ENCODE measurements at places on chromosomes 16 and 17.

DNA sequence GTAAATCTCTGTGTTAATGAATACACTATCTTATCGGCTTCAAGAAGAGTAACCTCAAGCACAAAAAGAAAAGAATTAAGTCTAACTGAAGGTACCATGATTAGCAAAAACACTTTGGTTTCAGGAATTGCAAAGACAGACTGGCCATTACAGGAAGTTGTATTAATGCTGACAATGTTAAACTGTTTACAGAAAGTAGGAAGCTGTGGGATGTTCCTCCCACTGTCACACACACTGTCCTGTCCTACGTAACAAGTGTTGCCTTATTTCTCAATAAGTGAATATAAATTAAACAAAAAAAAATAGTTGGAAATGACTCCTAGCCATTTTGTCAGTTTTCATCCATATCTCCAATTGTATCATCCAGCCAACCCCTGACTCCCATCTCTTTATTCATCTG, 8.6 kb downstream of the GNA13 start:
- no peak for DNase-seq

DNA sequence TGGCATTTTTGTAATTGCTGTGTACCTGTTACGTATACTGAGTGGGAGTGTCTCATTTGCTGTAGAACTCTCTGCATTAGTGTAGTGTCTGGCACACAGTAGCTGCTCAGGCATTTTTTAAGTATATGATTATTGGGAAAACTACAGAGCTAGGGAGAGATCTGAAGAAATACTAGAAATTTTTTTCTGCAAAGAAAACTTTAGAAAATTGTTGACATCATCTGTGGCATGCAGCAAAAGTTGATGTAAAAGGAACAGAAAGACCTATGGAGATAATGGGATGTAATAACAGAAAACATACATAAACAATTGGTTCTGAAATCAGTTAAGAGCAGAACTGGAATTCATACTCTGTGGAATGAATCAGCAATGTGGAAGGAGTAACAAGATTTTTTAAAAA, 11.6 kb downstream of the CLTC start:
- DNase-seq = no peak

DNA sequence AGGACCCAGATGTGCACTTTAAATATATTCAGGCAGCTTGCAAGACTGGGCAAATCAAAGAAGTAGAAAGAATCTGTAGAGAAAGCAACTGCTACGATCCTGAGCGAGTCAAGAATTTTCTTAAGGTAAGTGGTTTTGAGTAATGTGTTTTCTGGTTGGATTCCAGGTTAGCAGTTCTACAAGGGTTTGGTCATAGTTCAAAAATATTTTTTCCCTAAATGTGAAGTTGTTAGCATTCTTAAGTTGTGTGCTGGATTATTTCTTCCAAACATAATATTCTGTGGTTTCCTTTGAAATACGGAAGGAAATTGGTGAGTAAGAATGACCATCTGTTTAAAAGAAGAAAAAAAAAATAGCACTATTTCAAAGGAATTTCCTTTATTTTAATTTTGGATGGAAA, 38.4 kb downstream of the PTRH2 start:
- peak; percentile 97 for DNase-seq

DNA sequence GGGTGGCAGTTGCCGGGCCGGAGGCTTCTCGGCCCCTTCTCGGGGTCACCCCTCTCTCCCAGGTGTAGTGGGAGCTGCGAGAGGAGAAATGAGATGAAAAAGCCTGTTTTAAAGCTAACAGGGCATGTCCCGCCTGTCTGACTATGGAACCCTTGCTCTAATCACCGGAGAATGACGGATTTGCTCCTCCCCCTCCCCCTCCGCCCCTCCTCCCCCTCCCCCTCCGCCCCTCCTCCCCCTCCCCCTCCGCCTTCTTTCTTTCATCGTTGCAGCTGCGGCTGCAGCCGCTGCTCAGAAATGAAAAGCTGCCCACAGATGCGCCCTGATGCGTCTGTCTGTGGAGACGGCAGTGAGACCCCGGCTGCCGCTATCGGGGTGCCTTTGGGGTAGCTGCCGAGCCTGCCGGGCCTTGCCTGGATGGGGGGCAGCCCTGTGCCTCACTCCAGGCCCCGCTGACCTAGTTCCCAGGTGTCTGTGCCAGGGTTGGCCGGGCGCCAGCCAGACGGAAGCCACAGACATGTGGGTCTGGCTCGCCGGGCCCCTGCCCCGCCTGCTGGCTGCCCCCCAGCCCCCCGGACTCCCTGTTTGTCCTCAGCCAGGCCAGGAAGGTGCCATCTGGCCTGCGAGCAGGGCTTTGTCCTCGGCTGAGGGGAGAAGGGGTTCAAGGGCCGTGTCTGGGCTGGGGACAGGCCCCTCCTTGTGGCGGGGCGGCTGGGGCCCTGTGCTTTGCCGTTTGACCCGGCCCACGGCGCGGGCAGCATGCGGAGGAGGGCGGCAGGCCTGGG, 37.7 kb downstream of the GINS2 start:
- DNase-seq = peak; percentile 16

DNA sequence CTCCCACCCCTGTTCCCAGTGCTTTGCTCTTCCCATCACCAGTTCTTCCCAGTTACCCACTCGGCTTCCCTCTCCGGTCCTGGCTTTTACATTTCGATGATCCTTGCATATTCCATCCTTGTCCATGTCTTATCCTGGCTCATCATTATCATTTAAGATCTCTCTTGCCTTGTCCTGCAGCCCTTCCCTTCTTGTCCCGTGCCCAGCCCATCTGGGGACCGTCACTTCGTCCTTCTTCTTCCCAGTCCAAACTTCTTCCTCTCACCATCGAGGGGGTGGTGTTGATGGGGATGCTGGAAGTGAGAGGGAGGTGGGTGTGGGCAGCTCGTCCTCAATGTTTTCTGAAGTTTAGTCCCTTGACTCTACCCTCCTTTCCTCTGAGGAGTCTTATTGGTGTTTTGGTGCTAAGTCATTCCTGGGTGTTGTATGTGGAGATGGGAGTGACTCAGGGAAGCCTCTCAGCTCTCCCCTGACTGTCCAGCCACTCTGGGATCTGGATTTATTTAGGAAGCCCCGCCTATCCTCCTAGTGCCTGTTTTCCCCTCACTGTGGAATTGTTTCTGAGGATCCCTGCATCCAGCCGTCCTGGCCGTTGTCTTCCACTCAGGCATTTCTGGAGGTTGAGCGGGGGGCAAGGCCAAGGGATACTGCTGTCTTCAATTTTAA, 975 bp downstream of the SNX29 start:
- peak; percentile 88 for DNase-seq

- DNase-seq = peak; percentile 3
Measured at GRCh38 chr16:13093661-13094060, 192.3 kb downstream of the SHISA9 start.

DNA sequence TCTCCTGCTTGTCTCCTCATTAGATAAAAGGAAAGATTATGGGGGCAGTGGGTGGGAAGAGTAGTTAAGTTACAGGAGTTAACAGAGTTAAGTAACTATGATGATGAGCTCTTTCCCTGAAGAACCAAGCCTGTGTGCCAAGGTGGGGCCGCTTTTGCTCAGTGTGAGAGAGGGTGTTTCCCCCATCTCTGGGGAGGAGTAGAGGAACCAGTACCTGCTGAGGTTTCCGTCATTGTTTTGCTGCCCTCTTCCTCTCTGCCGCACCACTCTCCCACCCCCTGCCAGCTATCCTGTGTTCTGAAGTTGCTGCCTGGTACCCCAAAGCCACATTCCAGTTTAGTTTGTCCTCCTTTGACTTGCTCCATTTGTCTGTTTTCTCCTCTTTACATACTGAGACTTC, 20.8 kb upstream of the KRT10 start:
- DNase-seq = no peak

DNA sequence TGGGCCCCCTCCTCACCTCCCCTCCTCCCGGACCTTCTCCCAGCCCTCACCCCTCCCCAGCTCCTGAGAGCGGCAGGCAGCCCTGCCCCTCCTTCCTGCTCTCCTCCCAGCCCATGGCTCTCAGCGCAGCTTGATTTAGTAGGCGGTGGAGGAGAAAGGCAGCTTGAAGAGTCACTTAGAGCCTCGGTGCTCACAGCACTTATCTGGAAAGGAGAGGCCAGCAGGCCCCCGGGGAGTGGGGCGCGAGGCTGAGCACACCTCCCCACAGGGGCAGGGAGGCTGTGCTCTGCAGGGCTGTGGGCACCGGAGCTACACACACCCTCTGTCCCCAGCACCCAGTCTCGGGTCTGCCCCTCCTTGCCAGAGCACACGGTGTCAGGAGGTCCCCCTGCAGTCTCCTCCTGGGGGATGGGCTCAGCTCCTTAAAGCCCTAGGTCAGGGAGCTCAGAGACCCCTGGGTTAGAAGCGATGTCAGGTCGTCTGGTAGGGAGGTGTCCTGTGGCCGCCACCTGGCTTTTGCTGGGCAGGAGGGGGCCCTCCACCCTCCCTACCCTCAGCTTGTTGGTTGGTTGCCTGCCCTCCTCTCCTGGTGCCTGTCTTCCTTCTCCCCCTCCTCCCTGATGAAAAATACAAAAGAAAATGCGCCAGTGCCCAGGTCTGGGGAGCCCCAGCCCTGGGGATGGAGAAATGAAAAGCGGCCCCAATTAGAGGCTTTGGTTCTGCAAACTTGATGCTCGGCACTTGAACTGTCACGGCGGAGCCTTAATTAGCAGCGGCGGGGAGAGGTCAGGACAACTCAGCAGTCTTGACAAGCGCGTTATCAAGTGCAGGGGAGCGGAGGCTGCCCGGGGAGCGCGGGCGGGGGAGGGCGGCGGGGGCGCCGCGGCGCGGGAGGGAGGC, 151.1 kb upstream of the GSE1 start:
- peak; percentile 39 for DNase-seq

DNA sequence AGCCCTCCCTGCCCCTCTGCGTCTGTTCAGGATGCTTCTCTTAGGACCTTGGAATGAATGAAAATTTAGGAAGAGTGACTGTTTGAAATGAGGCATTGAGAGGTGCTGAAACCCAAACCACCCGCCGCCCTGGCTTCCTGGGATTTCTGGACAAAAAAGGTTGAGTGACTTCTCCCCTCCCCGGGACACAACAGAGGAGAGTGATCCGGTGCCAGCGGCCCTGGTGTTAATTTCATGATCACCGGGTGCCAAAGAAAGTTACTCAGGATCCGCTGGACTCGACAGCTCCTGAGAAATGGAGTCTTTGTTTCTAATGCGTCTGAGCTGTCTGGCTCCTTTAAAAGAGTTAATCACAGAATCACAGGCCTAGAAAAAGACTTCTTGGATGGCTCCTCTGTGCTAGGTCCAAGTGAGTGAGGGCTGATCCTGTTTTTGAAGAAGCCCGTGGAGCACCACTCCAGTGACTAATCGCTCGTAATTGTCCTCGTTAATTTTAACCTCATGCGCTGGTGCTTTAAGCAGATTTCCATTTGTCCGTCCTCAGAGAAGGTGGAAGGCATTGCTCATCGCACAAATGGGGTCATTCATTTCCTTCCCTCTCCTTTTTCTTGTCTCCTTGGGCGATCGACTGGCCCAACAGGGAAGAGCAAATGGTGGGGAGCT, 144.4 kb upstream of the ZFHX3 start:
- peak; percentile 75 for DNase-seq

- DNase-seq = no peak
Measured at GRCh38 chr16:67326472-67327309, at the start of the genes KCTD19 and LRRC36. KCTD19 (minus strand) TSS chr16:67326741; CDS start chr16:67326707, 34 bp downstream. LRRC36 (plus strand) TSS chr16:67326815; CDS start chr16:67326863, 48 bp downstream.

GRCh38 chr16:55078699-55079410, 148.2 kb downstream of the IRX5 start:
- no peak for DNase-seq

DNA sequence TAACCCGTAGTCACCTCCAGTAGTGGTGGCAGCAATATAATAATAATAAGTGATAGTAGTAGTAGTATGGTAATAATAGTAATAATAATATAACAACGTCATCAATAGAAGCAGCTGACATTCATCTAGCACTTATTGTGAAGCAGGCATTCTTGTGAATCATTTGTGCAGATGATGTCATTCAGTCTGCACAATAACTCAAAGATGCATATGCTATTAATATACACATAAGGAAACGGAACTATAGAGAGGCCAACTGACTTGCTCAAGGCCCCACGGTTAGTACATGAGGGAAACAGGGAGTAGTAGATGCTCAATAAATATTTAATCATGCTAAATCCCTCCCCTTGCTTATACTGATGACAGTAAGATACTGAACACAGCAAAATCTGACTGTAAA, 35.4 kb upstream of the GAN start:
- DNase-seq = peak; percentile 16

GRCh38 chr17:55344514-55344997, 77.1 kb downstream of the MMD start:
- DNase-seq = no peak

DNA sequence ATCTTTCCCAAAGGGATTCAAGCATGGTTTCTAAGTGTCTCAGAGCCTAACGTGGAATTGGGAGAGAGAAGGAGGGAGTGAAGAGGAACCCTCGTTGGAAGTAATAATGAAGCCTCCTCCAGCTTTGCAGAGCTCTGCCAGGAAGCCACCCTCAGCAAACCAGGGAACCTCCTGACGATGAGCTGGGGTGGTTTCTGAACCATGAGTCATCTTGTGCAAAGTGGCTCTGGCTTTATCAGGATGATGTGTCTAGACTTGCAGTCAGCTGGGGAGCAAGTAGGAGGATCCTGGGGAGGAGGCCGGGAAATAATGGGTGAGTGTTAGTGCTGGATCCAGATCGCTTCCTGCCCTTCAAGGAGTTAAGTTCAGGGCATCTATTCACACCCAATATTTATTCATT, 191.7 kb upstream of the RBFOX1 start:
- no peak for DNase-seq

DNA sequence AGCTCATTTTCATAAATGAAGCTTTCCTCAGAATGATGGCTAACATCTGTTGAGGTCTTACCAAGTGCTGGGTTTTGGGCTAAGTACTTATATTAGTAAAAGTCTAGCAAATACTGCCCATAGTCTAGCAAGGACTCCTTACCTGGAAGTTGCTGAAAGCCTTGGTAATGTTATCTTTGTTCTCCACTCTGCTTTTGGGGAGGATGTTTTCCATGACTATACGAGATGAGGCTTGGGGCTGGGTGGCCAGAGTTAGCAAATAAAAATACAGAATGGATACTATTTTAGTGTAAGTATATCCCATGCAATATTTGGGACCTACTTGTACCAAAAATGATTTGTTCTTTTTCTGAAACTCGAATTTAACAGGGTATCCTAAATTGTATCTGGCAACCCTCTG, 7.7 kb downstream of the CCL18 start:
- DNase-seq = no peak

Data from AG10803 (cell line).